Pericardium fibroblast (primary cell): ENCODE measurements at places on chromosomes 3 and 15. TPM values are rescaled to one million over a fixed set of nuclear protein-coding genes. Genes with fewer than 3 reads are reported as not detected.

SLCO3A1 gene
- 2.0 and 10.9 TPM in 2 replicates for total RNA-seq

FBXL2 gene
- 6.7 and 13.1 TPM in 2 replicates for total RNA-seq

TF gene
- 1.4 and 1.9 TPM in 2 replicates for total RNA-seq

C3orf62 gene
- 0.60 and 0.82 TPM in 2 replicates for total RNA-seq

IL16 gene
- total RNA-seq = 6.0 and 6.7 TPM in 2 replicates

ITIH1 gene
- not detected in 2 replicates for total RNA-seq

GOLGA6L2 gene
- not detected in 2 replicates for total RNA-seq

PAQR9 gene
- total RNA-seq = not detected in 2 replicates

ZNF502 gene
- total RNA-seq = 4.1 and 4.6 TPM in 2 replicates

ZNF501 gene
- 3.7 and 8.9 TPM in 2 replicates for total RNA-seq

ADAMTSL3 gene
- total RNA-seq = 0.26 and 4.2 TPM in 2 replicates

TMEM40 gene
- not detected in 2 replicates for total RNA-seq

MYLK gene
- total RNA-seq = 7.3 and 12.8 TPM in 2 replicates

KLHL6 gene
- not detected in 2 replicates for total RNA-seq

ZNF710 gene
- 5.8 and 8.3 TPM in 2 replicates for total RNA-seq

NDUFB4 gene
- total RNA-seq = 97.4 and 126 TPM in 2 replicates

CLDN18 gene
- total RNA-seq = not detected in 2 replicates

SERPINI2 gene
- total RNA-seq = not detected in 2 replicates

ADCY5 gene
- total RNA-seq = 0.70 TPM in 1 of 2 replicates, not detected in the other

TMC3 gene
- under 0.01 TPM in 1 of 2 replicates, not detected in the other for total RNA-seq

IMPG2 gene
- under 0.01 and 0.17 TPM in 2 replicates for total RNA-seq

AMT gene
- total RNA-seq = 1.4 and 2.6 TPM in 2 replicates

GRAMD1C gene
- total RNA-seq = 1.3 and 3.0 TPM in 2 replicates

IFT122 gene
- 10.8 and 21.8 TPM in 2 replicates for total RNA-seq

APBA2 gene
- total RNA-seq = 9.2 and 11.7 TPM in 2 replicates

CDC25A gene
- 1.3 and 1.8 TPM in 2 replicates for total RNA-seq

NANOGP8 gene
- total RNA-seq = not detected in 2 replicates

GABRB3 gene
- 0.09 and 1.3 TPM in 2 replicates for total RNA-seq

TUBGCP4 gene
- total RNA-seq = 8.6 and 14.2 TPM in 2 replicates

IL1RAP gene
- 8.9 and 20.5 TPM in 2 replicates for total RNA-seq

PLCD1 gene
- total RNA-seq = 29.1 and 33.1 TPM in 2 replicates

ALDH1A3 gene
- 28.5 and 202 TPM in 2 replicates for total RNA-seq

MYH15 gene
- total RNA-seq = 2.0 TPM in 2 replicates
